ENCODE measurements at places on chromosomes 7 and 10.

DNA sequence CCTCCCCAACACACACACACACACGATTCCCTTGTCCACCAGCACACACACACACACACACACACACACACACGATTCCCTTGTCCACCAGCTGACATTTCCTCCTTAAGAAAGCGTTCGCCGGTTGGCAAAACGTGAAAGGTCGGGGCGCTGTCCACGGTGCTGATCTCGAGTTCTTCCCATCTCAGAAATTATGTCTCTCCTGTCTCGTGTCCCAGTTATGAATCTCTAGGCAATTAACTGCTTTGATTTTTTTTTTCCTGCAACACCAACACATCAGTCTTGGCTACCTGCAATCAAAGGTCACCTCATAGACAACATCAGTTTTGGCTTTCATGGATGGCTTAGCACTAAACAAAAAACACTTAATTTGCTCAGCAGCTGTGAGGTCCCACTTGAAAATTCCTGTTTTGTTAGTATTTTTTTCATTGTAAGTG is 1.9 kb downstream of the INA start:
- DNase-seq, result peak; percentile 49

GRCh38 chr10:22764639-22765038 is 50.3 kb upstream of the PIP4K2A start:
- no peak for DNase-seq

DNA sequence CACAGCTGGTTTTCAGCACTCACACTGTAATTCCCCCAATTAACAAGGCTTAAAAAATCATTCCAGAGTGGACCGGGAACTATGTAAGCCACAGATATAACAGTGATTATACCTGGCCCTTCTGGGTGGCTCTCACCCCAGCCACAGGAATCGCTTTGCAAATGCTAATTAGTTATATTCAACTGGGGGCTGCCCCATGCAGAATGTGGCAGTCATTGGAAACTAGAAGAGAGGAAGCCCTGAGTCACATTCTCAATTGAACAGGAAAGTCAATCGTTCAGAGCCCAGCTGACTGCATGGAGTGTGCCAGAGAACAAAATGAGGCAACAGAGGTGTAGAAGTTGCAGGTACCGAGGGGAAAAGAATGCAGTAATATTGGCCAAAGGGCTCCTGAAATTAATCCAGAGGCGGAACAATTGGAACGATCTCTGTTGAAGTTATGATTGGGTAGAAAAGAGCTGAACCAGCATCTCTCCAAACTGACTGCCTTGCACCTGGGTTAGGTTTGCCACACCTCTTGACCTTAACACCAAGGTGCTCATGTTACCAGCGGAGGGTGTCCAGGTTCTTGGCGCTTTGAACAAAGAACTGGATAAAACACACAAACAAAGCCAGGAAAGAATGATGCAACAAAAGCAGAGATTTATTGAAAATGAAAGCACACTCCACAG is 909.7 kb upstream of the AUTS2 start:
- no peak for DNase-seq

- no peak for DNase-seq
Observed at GRCh38 chr10:102400076-102400475, 4.6 kb downstream of the NFKB2 start.

- DNase-seq, result no peak
Observed at GRCh38 chr7:127383123-127383835, 9.2 kb downstream of the ZNF800 start.

- DNase-seq, result no peak
Observed at GRCh38 chr7:143901332-143901667, 676 bp downstream of the TCAF1 start.

DNA sequence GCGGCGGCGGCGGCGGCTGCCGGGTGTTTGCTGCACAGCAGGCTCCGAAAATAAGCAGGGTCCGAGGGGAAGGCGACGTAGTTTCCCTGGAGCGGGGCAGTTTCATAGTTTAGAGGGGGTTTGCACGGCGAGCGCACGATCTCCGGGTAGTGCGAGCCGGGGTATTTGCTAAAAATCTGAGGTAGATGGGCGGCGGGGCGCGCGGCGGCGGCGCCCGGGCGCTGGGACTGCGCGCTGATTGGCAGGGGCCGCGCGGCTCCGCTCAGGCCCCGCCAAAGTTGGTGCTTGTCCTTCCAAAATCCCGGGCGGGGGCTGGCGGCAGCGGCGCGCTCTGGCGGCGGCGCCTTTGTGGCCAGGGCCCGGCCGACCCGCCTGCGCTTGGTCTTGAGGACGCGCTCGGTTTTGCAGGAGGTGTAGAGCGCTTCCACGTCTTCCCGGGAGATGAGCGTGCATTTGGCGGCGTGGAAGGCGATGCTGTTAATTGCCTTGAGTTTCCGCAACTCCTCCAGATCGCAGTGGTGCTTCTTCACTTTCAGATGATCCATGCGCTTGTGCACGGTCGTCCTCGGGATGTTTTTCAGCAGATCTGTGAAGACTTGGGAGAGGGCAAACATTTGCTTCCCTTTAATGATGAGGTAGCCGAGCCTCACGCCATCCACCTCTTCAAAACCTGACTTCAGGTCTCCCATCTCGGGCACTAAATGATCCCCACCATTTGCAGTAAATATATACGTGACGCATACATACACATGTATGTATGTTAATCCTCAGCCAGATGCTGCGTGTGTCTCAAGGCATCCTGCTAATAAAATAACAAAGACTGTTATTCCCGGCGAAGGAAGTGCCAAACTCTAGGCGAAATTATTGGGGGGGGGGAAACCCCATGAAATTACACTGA is 8.1 kb downstream of the SKIDA1 start:
- DNase-seq, result no peak

DNA sequence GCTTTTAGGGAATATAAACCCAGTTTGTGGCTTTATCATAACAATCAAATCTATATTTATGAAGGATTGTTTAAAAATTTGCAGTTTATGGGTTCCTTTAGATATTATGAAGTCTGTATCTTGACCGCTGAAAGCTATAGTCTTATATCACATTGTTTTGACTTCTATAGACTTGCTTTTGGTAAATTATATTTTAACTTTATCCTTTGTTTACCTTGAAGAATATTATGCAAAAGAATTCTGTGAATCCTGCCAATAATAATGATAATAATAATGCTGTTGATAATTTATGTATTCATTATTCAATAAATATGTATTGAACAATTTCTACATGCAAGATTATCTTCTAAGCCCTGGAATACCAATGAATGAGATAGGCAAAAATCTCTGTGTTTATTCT is 101.9 kb upstream of the MTPN start:
- no peak for DNase-seq

DNA sequence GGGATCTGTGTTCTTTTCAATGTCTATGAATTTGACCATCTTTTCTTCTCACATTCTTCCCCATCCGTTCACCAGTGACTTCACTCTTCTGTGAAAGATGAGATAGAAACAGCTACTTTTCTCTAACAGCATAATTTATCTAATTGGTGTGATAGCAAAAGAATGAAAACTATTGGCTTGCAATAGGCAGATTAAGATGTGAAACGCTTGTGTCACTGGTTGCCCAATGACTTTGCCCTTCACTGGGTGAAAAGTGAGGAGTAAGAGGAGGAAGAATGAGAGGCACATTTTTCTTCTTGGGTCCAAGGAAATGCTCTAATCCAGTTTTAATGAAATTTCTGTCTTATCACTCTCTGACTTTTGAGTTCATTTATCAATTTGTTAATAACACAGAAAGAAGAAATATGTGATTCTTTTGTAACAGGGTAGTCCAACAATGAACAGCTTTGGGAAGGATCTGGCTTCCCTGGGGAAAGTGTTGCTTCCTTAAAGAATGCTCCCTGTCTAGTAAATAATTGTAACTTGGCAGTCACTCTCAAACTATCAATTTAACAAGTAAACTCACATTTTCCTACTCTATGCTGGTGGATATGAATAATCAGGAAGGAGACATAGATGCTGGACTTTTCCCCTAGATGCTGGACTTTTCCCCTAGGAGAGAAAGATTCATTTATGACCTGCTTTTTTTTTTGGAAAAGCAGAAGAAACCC is 35.1 kb downstream of the BET1 start:
- DNase-seq, result no peak

DNA sequence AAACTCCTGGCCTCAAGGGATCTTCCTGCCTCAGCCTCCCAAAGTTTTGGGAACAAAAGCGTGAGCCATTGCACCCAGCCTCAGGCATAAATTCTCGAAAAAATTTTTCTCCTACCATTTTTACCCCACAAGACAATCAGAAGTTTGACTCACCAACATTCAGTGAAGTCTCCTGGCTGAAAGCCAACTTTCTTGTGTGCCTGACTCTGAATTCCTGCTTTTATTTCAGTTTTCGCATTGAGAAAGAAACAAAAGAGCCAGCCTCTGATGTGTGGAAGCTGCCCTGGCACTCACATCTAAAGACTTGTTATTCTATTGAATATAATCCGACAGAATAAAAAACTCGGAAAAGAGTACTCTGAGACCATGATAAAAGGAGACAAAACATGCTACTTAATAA is 402.9 kb downstream of the MAGI2 start:
- DNase-seq, result no peak

GRCh38 chr10:61376908-61377368 is 76.2 kb downstream of the TMEM26 start:
- DNase-seq, result no peak

DNA sequence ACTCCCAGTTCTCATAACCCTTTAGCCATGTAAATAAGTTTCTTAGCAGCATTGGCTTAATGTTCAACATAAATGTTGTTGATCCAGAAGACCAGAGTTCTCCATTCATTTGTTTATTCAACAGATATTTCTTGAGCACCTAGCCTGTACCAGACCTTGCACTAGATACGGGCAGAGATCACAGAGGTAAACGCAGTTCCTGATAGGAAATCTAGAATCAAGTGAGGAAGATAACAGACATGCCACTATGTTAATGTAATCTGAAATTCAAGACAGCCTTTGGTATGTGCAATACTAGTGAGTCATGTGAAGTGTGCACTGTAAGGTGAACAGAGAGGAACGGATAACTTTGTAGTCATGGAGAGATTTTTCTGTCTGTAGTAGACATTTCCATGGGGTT is 3.0 kb downstream of the BUB3 start:
- no peak for DNase-seq

GRCh38 chr7:106866298-106867281 is 1.5 kb downstream of the PIK3CG start:
- DNase-seq, result no peak

- no peak for DNase-seq
Observed at GRCh38 chr7:6628045-6628444, 9.1 kb upstream of the ZNF316 start.

DNA sequence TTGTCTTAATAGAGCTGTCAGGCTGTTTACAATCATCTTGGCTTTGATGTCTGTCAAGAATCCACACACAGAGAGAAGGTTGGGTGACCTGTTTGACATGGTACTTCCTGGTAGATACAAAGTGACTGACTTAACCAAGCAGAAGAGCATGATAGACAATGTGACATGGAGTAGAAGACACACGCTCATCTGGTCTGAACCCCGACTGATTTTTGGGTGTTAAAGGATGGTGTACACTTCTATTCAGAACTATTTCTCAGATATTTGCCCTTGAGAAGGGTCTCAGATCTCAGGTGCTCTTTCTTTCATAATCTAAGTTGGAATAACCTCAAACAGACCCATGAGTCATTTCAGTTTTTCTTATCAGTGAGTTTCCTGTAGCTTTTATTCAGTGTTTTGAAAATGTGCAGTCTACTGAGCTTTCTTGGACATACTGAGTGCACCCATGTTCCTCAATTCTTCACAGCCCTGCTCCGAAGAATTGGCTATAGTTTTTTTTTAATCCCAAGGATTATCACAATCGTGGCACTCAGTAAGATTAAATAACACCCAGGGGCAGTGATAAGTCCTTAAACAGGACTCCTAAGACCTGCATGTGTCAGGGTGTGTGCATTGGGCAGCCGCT is 46.4 kb upstream of the NXPH1 start:
- no peak for DNase-seq

DNA sequence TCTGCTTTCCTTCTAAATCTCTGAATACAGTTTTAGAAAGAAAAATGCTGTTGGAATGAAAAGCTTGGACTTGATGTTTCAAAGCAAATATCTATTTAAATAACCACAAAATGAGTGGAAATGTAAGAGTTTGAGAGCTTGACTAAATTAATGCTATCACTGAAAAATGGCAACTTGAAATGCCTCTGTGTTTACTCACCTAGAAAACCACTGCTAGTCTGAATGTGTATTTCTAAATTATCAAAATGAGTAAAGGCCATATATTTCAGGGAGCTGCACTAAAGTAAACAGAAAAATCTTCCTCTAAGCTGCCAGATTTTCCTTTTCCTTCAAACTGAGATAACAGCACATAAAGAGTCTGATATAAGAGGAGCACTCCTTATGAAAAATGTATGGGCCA is 87.9 kb downstream of the DPY19L1 start:
- DNase-seq, result no peak

- DNase-seq, result peak; percentile 81
Observed at GRCh38 chr7:92904244-92905131, 68.1 kb upstream of the CDK6 start.

DNA sequence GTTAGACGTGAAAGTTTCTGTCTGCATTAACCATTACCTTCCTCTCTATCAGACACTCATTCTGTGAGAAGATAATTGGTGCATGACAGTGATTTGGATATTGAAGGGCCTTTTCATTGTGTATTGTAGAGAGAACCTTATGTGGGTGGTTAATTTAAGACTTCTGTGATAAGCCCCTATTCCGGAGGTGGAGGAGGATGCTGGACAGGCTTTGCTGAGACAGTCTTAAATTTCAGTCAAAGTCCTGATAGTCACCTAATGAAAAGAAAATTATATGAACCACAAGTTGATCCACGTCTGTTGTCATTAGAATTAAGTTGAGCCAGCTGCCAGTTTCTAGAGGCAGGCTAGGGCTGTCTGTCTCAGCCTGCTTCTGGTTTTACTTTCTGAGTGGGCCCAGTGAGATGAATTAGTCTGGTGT is 62.9 kb downstream of the CELF2 start:
- DNase-seq, result no peak

DNA sequence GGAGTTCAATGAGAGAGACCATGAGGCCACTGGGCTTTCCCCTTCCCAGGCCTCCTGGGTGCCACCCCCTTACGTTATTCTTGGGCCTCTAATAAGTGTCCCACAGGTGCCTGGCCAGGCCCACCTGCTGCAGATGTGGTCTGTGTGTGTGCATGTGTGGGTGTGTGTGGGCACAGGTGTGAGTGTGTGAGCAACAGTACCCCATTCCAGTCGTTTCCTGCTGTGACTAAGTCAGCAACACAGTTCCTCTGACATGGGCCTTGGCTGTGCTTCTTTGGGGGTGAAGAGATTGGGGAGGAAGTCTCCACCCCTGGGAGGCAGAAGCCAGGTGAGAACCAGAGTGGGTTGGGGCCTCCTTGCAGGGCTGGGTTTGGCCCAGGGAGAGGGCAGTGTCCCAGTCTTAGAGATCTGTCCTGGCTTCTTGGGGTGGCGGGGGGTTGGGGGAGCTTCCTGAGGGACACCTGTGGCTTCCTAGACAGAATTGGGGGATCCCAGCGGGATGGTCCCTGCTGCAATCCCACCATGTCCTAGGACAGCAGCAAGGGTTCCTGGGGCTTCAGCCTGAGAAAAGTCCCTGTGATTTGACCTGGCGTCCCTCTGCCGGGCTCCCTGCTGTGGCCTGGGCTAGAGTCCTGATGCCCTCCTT is 4.1 kb upstream of the PILRB start:
- no peak for DNase-seq

GRCh38 chr10:89744026-89744425 is 42.6 kb downstream of the KIF20B start:
- no peak for DNase-seq

Data from stimulated activated CD4-positive, alpha-beta T cell treated with anti-CD3 and anti-CD28 coated beads, Interleukin-12 subunit alpha, Interleukin-12 subunit beta, amount 100 ng/mL, for 24 hours (primary cell).